ENCODE measurements at places on chromosomes 11 and 22.

- DNase-seq, result no peak
These were observed 612.2 kb downstream of the CNTN5 start for GRCh38 chr11:99632969-99633368.

GRCh38 chr11:107651672-107652071 lies 60.2 kb downstream of the SLN start:
- no peak for DNase-seq

DNA sequence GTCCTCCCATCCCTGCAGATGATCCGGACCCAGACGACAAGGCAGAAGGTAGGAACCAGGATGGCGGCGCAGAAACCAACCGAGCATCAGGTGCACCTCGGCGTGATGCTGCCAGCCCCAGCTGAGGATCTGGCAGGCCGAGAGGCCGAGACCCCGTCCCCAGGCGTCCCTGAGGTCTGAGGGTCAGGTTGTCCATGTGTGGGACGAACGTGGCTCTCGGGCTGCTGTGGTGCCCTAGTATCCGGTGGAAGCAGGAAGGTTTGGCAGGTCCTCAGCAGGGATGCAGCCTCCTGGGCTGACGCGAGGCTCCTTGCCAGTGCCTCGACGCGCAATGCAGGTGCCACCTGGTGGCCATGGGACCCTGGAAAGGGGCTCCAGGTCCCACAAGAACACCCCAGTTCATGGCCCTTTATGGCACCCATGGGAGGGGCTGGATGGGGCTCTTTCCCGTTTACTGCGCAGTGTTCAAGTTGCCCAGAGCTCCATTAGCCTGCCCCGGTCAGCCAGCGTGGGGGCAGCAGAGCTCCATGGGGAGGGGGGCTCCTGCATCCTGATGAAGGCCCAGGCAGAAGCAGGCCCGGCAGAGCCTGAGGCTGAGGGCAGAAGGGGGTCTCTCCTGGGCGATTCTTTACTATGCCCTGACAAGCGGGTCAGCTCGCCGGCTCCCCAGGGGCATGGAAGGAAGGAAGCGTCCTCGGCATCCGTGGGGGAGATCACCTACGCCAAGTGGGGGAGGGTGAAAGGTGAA lies 129.9 kb downstream of the CTTN start:
- no peak for DNase-seq

DNA sequence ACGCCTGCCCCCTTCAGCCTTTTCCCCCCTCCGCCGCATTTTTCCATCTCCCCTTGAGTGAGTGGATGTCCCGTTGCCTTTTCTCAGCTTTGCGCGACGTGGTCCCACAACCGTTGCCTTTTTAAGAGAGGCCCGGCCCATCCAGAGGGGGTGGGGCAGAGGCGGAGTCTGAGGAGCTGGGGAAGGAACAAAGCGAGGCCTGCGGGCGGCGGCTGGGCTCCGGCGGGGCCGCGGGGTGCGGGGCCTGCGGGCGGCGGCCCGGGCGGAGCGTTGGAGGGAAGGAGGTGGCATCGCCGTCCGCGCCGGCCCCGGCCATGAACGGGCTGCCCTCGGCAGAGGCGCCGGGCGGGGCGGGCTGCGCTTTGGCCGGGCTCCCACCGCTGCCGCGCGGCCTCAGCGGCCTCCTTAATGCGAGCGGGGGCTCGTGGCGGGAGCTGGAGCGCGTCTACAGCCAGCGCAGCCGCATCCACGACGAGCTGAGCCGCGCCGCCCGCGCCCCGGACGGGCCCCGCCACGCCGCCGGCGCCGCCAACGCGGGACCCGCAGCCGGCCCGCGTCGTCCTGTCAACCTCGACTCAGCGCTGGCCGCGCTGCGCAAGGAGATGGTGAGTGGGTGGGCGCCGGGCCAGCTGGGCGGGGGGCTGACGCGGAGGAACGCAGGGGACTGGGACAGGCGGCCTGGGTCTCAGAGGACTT lies at the start of gene FAM89B:
TSS of gene FAM89B (plus strand) at position 183 of the 696 bp plus-strand sequence. CDS start at position 315, 132 bp downstream.
- DNase-seq, result no peak

GRCh38 chr11:60992842-60993409 lies 21.4 kb downstream of the CD6 start:
- DNase-seq, result no peak

- DNase-seq, result no peak
These were observed 8.5 kb downstream of the YPEL4 start for GRCh38 chr11:57641011-57641807.

DNA sequence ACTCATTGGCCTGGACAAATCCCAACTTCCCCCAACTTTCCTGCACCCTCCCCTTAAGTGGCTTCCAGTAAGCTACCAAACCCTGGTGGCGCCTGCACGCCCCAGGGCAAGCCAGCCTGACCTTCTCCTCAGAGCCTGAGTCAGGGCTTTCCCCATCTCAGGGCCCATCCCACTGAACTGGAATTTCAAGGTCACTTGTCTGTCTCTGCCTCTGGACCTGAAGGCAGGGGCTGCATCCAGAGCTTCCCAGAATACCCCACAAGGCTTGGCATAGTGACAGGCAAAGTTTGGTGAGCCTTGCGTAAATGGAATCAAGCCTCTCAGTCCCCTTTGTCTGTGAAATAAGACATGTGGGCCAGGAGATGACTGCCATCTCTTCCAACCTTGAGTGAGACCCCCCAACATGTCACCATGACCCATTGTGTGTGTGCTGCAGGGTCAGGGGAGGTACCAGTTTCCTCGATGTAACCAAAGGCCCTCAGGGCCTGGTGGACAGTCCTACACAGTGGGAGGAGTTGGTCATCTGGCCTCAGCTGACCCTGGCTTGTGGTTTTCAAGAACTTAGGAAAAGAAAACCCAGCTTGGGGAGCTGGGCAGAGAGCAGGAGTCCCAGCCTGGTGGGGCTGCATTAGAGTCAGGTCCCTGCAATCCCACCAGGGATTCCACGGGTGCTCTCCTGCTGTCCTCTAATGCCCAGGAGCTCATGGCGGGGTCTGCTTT lies 8.9 kb downstream of the ALX4 start:
- DNase-seq, result no peak

GRCh38 chr22:50302564-50302963 lies 4.9 kb downstream of the PLXNB2 start:
- DNase-seq, result no peak

- DNase-seq, result no peak
These were observed 165.2 kb downstream of the LDLRAD3 start for GRCh38 chr11:36108881-36109589.

- no peak for DNase-seq
These were observed 60.4 kb downstream of the BUD13 start for GRCh38 chr11:116712428-116712827.

DNA sequence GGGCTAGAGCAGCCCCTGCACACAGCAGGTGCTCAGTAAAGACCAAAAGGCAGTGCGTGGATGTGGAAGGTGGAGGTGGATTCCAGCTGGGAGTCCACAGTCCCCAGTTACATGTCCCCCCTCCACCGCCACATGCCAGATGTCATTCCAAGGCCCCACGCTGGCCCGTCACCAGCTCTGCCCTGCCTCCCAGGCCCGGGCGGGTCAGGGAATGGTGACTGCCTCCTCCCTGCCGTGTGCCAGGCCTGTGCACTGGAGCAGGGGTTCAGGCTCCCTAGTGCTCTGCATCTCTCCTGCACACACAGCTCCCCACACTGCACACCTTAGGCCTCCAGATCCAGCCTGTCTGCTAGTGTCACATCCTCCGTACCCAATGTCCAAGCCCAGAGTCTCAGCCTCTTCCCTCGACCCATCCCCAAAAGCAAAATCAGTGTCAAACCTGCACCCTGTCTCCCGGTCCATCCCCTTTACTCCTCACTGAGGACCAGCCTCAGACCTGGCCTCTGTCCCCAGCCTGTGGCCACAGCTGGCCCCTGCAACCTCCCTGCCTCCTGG lies 40.2 kb upstream of the PRODH start:
- no peak for DNase-seq

GRCh38 chr22:43654271-43654670 lies 157.8 kb downstream of the EFCAB6 start:
- no peak for DNase-seq

DNA sequence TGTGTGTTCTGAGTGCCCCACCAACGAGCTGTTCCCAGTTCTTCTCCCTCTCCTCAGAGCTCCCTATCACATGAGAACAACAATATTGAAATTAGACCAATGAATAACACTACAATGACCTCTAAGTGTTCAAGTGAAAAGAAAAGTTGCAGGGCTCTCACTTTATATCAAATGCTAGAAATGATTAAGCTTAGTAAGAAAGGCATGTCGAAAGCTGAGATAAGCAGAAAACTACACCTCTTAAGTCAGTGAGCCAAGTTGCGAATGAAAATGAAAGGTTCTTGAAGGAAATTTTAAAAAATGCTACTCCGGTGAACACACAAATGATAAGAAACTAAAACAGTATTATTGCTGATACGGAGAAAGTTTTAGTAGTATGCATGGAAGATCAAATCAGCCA lies 199.8 kb downstream of the GUCY1A2 start:
- no peak for DNase-seq

DNA sequence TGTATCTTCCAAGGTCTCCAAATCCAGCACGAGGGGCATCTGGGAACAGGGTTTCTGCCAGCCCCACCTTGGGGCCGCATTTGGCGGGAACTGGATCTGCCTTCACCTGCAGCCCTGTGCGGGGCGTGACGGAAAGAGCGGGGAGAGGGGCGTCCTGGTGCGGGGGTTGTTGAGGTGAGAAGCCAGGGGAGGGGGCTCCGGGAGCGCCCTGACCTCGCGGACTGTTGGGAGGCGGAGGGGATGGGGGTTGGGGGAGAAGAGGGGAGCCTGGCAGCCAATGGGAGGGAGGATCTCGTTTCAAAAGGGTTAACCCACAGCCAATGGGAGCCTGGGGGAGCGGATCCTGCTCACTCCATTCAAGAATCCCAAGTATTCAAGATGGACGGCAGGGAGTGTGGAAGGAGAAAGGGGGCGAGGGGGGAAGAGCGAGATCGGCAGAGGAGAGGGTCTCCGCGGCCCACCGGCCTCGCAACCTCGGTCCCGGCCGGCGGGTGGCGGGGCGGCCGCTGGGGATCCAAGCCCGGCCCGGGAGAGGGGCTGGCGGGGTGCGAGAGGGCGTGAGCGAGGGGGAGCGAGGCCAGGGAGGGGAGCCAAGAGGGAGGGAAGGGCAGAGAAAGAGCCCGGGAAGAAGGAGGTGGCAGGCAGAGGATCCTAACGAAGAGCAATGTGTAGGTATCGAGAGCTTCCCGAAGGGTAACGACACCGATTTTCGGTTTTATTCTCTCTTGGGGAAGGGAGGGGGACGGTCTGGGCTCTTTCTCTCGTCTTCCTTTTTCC lies 11.5 kb downstream of the YPEL4 start:
- no peak for DNase-seq

DNA sequence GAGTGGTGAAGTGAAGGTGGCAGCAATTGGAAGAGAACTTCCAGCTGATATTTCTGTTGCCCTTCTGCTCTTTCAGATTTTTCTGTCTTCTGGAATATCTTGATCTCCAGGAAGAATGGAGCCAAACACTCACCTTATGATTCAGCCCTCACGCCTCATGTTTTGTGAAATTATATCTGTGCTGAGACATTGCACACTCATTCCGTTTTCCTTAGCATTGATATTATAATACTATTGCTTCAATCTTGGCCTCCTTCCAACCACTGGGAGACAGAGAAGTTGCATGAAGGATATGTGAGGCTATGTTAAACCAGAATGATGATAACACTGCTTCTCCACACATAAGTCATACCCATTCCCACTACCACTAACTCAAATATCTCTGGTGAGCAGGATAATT lies 177.9 kb downstream of the ETS1 start:
- no peak for DNase-seq

DNA sequence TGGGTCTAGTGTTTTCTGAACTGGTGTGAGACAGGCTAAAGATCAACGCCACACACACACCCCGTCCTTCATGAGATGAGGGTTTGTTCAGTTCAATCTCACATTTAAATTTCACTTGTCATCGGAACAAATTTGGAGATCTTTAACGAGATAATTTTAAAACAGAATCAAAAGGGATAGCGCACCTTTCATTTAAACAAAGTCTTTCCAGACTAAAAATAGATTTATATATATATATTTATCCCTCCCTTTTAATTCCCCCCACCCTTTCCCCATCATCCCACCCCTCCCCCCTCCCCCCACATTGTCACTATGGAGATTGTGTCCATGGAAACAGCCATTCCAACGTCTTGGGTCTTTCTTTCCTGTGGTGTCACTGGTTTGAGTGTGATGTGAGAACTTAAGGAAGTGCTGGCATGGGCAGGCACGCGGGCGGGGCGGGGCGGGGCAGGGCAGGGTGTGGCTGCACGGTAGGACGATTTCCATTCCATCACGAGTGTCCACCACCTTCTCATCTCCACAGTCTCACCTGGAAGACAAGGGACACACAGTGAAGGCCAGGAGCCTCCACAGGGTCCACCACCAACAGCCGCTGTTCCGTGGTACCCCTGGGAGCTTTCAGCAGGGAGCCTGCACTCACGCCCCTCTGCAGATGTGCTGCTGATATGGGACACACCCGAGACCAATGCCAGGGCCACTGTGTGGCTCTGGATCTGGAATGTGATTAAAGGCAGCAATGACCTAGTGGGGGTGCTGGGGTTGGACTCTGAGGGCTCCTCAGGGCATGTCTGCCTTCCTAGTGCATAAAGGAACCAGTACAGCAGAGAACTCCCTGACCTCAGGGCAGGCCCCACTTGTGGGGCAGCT lies 30.5 kb upstream of the CYP2D6 start:
- no peak for DNase-seq

DNA sequence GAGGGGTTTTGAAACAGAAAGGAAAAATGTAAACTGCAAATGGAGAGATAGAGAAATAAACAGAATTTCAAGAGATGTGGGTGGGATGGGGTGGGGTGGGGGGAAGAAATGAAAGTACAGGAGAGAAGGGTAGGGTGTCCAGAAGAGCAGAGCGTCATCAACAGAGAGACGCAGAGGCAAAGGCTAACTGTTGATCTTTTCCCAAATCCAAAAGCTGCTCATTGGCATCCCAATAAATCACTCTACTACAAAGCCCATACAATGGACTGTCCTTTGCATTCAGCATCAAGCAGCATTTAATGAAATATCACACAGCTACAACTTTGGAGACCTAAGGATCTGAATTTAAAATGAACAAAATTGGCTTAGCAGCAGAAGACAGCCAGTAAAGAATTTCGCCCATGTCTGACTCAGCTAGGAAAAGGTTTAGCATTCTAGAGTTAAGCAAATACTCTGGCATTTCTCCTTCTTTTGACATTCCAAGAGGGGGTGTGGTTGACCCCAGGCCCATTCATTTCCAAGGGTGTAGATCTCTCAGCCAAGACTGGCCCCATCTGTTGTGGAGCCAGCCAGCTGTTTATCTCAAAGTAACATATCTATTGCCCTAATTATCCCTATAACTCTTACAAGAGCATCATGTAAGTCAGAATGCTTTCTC lies 1.5 kb downstream of the RAB30 start:
- DNase-seq, result no peak

GRCh38 chr11:67416416-67417335 lies 1.2 kb downstream of the CARNS1 start:
- no peak for DNase-seq

DNA sequence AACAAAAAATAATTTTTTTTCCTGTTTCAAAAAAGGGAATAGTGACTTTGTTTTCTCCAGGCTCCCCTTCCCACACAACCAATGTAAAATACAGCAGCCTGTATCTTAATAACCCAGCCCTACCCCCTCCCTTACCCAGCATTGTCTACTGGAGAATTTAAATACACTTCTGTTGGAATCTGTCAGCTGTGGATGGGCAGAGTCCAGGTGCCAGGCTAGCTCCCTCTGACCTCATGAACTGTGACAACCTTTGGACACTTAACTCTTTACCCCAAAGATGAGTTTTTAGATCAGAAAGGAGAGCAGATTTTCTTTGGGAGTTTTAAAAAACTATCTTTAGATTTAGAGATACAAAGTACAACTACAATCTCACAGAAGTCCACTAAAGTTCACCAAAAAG lies 42.9 kb downstream of the DDX6 start:
- DNase-seq, result no peak
